ENCODE measurements at places on chromosomes 6 and 20. TPM values are rescaled to one million over a fixed set of nuclear protein-coding genes. Genes with fewer than 3 reads are reported as not detected.

Gene ATP6V1G2
- 2.9 TPM for total RNA-seq

- no peak overlapping the region for H3K4me3 ChIP-seq
- H3K4me1 ChIP-seq: no peaks in the 10 kb centered on the region
- H3K27me3 ChIP-seq: peaks cover 56% of the 10 kb centered on the region
- no peak overlapping the region for H3K27ac ChIP-seq
- no peak for DNase-seq
Observed at GRCh38 chr6:122389704-122390372, 9.6 kb upstream of the HSF2 start.

GRCh38 chr20:49765846-49766541 lies 46.6 kb upstream of the SLC9A8 start:
- H3K36me3 ChIP-seq: peaks cover 3% of the 10 kb centered on the region
- H3K4me3 ChIP-seq: no peak overlapping the region
- no peak for DNase-seq
- H3K27ac ChIP-seq: no peak overlapping the region
- H3K27me3 ChIP-seq: no peaks in the 10 kb centered on the region
- peaks cover 18% of the 10 kb centered on the region for H3K4me1 ChIP-seq

GRCh38 chr20:20480126-20480525 lies 112.2 kb downstream of the INSM1 start:
- no peak for DNase-seq
- no peak overlapping the region for H3K4me3 ChIP-seq
- no peak overlapping the region for H3K27ac ChIP-seq
- H3K36me3 ChIP-seq: no peaks in the 10 kb centered on the region

Gene SLA2
- total RNA-seq: not detected

GRCh38 chr6:122791310-122791679 lies 2.2 kb downstream of the SMPDL3A start:
- no peak overlapping the region for H3K4me3 ChIP-seq
- H3K36me3 ChIP-seq: no peaks in the 10 kb centered on the region
- no peak overlapping the region for H3K27ac ChIP-seq
- DNase-seq: no peak
- H3K4me1 ChIP-seq: peaks cover 7% of the 10 kb centered on the region
- H3K27me3 ChIP-seq: no peaks in the 10 kb centered on the region

Gene SMLR1
- total RNA-seq: not detected

DNA sequence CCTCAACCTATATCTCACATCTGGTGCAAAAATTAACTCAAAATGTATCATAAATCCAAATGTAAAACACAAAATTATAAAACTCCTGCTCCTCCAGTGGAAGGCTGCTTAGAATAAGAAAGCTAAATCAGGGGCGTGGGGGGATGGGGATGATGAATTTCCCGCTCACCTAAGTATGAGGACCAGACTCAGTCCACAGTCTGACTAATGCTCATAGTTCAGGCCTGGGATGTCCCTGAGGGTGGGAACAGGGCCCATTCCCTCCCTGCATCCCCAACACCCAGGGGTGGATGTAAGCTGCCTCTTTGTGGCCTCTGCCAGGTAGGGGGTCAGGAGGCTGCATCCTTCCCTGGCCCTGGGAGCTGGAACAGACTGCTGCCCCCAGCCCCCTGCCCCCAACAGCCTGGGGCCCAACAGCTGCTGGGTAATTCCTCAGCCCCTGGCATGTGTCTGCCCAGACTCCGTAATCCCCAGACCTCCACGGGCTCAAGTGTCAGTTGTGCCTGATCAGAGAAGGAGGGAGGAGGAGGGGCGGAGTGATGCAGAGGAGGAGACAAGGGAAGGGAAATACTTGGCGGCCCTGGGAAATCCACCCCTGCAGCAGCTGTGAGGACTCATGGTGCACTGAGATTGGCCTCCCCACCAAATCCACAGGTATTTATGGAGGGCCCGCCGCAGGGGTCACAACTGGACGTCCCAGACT lies 224.5 kb downstream of the PREX1 start:
- H3K36me3 ChIP-seq: no peaks in the 10 kb centered on the region
- no peak overlapping the region for H3K4me3 ChIP-seq
- H3K27ac ChIP-seq: no peak overlapping the region
- DNase-seq: no peak

Gene TREM2
- not detected for total RNA-seq

- H3K27me3 ChIP-seq: no peaks in the 10 kb centered on the region
- H3K4me1 ChIP-seq: no peaks in the 10 kb centered on the region
- H3K4me3 ChIP-seq: no peak overlapping the region
- H3K27ac ChIP-seq: no peak overlapping the region
- no peak for DNase-seq
Observed at GRCh38 chr6:150534553-150534952, 65.1 kb upstream of the PLEKHG1 start.

Gene TFAP2C
- 5.8 TPM for total RNA-seq

Gene DLL1
- 3.8 TPM for total RNA-seq

DNA sequence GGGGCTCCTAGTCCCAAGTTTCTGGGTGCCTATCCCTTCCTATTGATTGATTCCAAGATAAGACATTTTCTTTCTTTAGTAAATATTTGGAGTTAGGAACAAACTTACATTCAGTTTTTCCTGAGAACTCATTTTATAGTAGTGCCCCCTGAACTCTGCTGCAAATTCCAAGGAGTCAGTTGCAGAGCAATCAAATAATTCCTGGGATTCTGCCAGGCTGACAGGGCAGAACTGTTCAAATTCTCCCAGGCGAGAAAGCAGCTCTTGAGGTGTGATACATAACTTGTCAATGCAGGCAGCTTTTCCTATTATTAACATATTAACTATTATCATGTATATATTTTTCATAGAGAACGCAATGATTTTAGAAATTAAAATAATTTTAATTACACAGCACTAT lies 15.9 kb upstream of the ZBTB24 start:
- H3K27me3 ChIP-seq: no peaks in the 10 kb centered on the region
- no peak overlapping the region for H3K4me3 ChIP-seq
- H3K27ac ChIP-seq: no peak overlapping the region
- peaks cover 10% of the 10 kb centered on the region for H3K4me1 ChIP-seq
- H3K36me3 ChIP-seq: no peaks in the 10 kb centered on the region

DNA sequence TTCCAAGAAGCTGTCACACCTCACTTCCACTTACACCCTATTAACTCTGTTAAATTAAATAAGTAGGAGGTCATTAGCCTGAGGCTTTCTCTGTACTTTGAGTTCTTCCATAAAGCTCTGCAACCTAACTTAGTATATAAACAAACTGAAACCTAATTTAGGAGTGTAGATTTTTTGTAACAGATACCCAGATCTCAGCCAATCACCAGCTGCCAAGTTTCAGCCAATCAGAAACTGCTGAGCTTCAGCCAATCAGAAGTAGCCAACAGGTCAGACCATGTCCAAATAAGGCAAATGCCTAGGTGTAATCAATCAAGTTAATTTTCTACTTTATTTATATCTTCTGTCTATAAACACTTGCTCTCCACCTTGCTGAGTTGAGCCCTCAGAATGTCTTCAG lies 142.7 kb upstream of the SULF2 start:
- no peaks in the 10 kb centered on the region for H3K36me3 ChIP-seq

- H3K4me3 ChIP-seq: no peak overlapping the region
- no peaks in the 10 kb centered on the region for H3K4me1 ChIP-seq
- no peak for DNase-seq
- H3K36me3 ChIP-seq: no peaks in the 10 kb centered on the region
Observed at GRCh38 chr20:16528078-16528477, 45.2 kb downstream of the KIF16B start.

- no peaks in the 10 kb centered on the region for H3K36me3 ChIP-seq
- no peak overlapping the region for H3K27ac ChIP-seq
- no peaks in the 10 kb centered on the region for H3K4me1 ChIP-seq
Observed at GRCh38 chr6:164982389-164982788, 327.0 kb downstream of the C6orf118 start.

DNA sequence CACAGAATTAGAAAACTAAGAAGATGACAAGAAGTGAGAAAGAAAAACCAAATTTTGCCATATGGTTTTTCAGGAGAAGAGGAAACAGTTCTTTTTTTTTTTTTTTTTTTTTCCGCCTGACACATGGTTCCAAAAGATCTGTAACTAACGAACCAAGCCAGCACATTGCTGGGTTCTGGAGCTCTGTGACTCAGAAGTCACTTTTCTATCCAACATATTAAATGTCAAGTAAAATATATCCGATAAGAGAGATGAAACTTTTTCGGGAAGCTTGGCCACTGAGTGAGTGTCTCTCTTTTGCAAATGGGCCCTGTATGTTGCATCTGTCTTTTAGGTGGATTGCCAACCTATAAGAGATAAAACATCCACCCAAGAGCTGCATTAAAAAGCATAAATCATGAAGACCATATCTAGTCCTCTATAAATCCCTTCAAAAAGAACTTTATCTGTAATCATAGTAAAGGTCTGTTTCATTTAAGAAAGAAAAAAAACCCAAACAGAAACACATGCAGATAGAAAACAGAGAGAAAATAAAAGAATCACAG lies 4.6 kb downstream of the METTL24 start:
- H3K36me3 ChIP-seq: no peaks in the 10 kb centered on the region
- peaks cover 17% of the 10 kb centered on the region for H3K4me1 ChIP-seq
- no peak overlapping the region for H3K27ac ChIP-seq
- no peak for DNase-seq
- H3K4me3 ChIP-seq: no peak overlapping the region
- H3K27me3 ChIP-seq: peaks cover 19% of the 10 kb centered on the region

- H3K27ac ChIP-seq: no peak overlapping the region
- H3K27me3 ChIP-seq: no peaks in the 10 kb centered on the region
- H3K4me1 ChIP-seq: peaks cover 3% of the 10 kb centered on the region
- no peaks in the 10 kb centered on the region for H3K36me3 ChIP-seq
- peak; percentile 70 for DNase-seq
Observed at GRCh38 chr6:166957087-166957804, 896 bp upstream of the RNASET2 start.

- H3K27me3 ChIP-seq: no peaks in the 10 kb centered on the region
- no peak for DNase-seq
- H3K4me3 ChIP-seq: no peak overlapping the region
- no peak overlapping the region for H3K27ac ChIP-seq
Observed at GRCh38 chr6:170031684-170032121, 259.2 kb downstream of the DLL1 start.

Gene FARS2
- total RNA-seq: 14.4 TPM

DNA sequence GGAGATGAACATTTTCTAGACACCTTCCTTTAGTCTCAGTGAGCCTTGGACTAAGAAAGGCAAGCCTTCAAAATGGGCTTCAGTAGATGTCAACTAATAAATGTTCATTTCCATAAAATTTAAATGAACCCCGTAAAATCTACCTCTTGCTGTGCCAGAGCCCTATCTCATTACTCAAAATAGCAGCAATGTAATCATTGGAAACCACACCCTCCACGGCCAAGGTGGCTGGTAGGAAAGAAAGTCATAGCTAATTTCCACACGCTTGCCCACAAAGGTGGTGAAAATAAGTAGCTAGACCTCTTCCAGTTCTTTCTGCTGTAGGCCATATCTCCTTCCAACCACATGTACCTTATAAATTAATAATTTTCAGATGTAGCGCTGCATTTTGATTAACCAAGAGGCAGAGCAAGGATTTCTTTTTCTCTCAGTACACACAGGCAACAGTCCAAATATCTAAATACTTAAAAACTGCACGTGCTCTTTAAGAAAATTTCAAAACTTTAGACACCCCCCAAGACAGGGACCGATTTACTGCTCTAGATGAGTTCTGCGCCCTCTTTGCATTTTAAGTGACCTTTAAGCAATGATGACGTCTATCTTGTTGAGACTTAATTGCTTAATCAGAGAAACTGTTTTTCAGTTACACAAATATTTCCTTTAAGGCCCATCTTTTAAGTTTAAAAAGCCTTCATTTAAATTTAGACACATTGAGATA lies 290.8 kb downstream of the ZNF217 start:
- no peaks in the 10 kb centered on the region for H3K27me3 ChIP-seq
- H3K4me1 ChIP-seq: no peaks in the 10 kb centered on the region
- H3K36me3 ChIP-seq: no peaks in the 10 kb centered on the region
- no peak for DNase-seq
- no peak overlapping the region for H3K4me3 ChIP-seq
- H3K27ac ChIP-seq: no peak overlapping the region

Gene SLC22A1
- 0.45 TPM for total RNA-seq

- no peaks in the 10 kb centered on the region for H3K36me3 ChIP-seq
- DNase-seq: no peak
- no peak overlapping the region for H3K27ac ChIP-seq
- no peaks in the 10 kb centered on the region for H3K27me3 ChIP-seq
- H3K4me3 ChIP-seq: no peak overlapping the region
Observed at GRCh38 chr6:45563844-45564243, 186.1 kb upstream of the SUPT3H start.

DNA sequence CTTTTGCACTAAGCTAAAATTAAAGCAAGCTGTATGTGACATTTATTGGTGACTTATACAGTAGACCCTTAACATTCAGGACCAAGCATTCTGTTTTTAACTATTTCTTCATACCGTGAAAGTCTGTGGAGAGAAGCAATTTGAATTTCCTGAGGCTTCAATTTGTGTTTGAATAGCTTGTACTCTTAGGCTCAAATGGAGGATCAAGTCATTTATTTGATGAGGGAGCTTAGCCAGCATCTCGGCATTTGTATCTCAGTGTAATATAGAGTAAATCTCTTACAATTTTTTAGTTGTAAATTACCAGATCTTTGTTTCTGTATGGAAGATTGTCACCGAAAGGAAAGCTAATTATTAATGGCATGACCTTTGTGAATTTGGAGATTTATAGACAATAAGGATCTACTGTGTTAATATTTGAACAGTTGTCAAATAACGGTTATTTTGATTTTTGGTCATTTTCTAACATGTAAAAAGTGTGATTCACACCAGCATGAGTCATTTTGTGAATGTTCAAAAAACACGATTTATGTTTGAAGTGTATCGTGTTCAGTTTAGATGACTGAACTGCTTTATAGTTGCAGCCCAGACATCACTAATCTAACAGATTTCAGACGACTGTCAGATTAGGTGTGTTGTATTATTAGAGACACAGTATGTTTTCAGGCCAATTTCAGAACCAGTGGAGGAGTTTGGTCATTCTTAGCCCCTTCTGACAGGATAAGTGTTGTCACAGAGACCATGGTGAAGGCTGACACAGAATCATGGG lies 332.9 kb downstream of the CDKAL1 start:
- no peak for DNase-seq
- no peaks in the 10 kb centered on the region for H3K36me3 ChIP-seq
- no peak overlapping the region for H3K4me3 ChIP-seq

Gene LGSN
- 0.19 TPM for total RNA-seq

GRCh38 chr20:50729901-50730764 lies 1.2 kb upstream of the PARD6B start:
- peaks cover 3% of the 10 kb centered on the region for H3K36me3 ChIP-seq
- H3K4me1 ChIP-seq: peaks cover 6% of the 10 kb centered on the region
- no peak for DNase-seq
- peak overlapping the region; percentile 46 for H3K27ac ChIP-seq
- no peaks in the 10 kb centered on the region for H3K27me3 ChIP-seq
- H3K4me3 ChIP-seq: peak overlapping the region; percentile 92

Gene EYA4
- total RNA-seq: 0.17 TPM

GRCh38 chr6:110053395-110054240 lies 75.5 kb downstream of the GPR6 start:
- H3K27ac ChIP-seq: no peak overlapping the region
- H3K4me3 ChIP-seq: no peak overlapping the region
- no peaks in the 10 kb centered on the region for H3K36me3 ChIP-seq
